Osteoblast (primary cell): ENCODE measurements at places on chromosomes 11 and 22. TPM values are rescaled to one million over a fixed set of nuclear protein-coding genes. Genes with fewer than 3 reads are reported as not detected.
A peak's percentile ranks its signal among the peaks of the same experiment; 100 is the strongest.

GRCh38 chr11:34148504-34149165 is 43.2 kb downstream of the NAT10 start:
- peak; percentile 60 for DNase-seq

DNA sequence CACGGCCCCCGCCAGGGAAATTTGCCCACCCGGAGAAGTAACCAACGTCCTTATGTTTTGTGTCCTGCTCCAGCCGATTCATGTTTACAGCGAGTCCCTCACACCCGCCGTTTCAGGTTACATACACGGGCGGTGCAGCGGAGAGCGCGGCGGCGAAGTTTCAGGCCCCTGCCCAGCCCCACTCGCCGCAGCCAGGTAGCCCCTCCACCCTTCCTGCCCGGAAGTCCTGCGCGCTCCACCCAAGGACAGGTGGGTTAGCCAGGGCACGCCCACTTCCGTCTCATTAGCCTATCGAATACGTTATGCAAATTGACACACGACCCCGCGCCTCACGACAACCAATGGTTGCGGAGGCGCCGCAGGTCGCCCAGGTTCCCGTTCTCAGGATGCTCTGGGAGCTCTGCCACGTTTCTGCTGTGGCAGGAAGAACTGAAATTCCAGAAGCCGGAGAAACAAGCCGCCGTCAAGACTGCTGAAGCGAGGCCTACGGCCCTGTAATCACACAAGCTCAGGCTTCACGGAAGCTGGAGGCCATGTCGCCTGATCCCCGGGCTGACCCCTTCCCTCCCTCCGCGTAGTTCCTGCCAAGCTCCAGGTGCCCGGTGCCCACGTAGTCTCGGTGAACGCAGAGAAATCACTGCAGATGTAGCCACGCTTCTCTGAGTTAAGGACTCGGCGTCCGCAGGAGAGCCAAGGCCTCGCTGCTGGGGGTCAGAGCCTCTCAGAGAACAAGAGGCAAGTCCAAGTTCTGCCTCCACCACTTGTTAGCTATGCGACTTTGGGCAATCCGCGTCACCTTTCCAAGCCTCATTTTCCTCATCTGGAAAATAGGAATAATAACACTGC is 22.4 kb upstream of the MYH9 start:
- DNase-seq: no peak

DNA sequence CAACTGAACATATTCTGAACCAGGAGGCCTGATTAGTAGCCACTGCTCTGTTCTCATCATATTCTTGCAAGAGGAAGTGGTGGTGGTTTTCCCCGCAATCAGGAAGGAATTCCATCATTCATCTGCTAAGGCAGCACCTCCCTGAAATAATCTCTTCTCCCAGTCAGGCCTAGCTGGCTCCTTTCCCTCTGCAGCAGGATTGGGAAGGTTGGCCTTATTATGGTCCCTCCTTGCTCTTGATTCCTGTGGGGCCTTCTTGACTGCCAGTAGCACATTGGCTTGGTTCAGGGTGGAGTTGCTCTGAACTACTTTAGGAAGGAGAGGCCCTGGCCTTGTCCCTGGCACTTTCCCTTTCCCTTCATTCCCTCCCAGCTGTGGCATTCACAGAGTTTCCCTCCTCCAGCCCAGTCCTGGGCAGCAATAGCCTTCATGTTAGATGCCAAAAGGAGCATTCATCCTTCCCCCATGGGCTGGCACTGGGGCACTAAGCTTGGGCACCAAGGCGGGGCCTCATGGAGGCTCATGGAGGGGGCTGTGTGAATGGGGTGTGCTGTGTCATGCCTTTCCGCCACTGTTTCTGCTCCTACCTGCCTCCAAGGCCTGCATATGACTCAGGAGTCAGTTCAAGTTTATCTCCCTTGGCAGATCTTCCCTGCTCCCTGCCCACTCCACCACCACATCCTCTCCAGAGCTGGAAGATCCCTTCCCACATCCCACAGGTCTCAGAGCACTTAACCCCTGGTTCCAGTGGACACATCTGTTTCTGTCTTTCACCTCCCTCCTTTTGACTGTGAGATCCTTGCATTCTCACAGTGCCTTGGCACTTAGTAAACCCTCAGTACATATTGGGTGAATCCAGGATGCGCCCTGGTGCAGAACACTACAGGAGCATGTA is 27.6 kb upstream of the CD44 start:
- peak; percentile 72 for DNase-seq

- DNase-seq: peak; percentile 65
Measured at GRCh38 chr11:2293984-2294925, 7.5 kb downstream of the C11orf21 start.

GRCh38 chr11:36487619-36488018 is 22.5 kb downstream of the TRAF6 start:
- no peak for DNase-seq

- DNase-seq: no peak
Measured at GRCh38 chr22:18071968-18072310, 5.9 kb upstream of the PEX26 start.

GRCh38 chr11:74672332-74672955 is 58.8 kb downstream of the CHRDL2 start:
- DNase-seq: peak; percentile 73

- no peak for DNase-seq
Measured at GRCh38 chr11:108916290-108916689, 251.4 kb downstream of the DDX10 start.

GRCh38 chr11:1177020-1177770 is 19.4 kb downstream of the MUC5AC start:
- DNase-seq: no peak

Gene ARSA
- 35.1 and 38.4 TPM in 2 replicates for total RNA-seq

Gene TSGA10IP
- total RNA-seq: not detected in 2 replicates

Gene TMEM109
- total RNA-seq: 36.6 and 38.6 TPM in 2 replicates

Gene CARD16
- total RNA-seq: 2.9 and 4.1 TPM in 2 replicates
